GM23248 (cell line): ENCODE measurements at places on chromosomes 1 and 21. TPM values are rescaled to one million over a fixed set of nuclear protein-coding genes. Genes with fewer than 3 reads are reported as not detected.
A peak's percentile ranks its signal among the peaks of the same experiment; 100 is the strongest.

The IL10RB gene
- polyA plus RNA-seq: 52.4 and 56.8 TPM in 2 replicates

The ARPC5 gene
- polyA plus RNA-seq: 666 and 676 TPM in 2 replicates

The ELF3 gene
- polyA plus RNA-seq: not detected in 2 replicates

DNA sequence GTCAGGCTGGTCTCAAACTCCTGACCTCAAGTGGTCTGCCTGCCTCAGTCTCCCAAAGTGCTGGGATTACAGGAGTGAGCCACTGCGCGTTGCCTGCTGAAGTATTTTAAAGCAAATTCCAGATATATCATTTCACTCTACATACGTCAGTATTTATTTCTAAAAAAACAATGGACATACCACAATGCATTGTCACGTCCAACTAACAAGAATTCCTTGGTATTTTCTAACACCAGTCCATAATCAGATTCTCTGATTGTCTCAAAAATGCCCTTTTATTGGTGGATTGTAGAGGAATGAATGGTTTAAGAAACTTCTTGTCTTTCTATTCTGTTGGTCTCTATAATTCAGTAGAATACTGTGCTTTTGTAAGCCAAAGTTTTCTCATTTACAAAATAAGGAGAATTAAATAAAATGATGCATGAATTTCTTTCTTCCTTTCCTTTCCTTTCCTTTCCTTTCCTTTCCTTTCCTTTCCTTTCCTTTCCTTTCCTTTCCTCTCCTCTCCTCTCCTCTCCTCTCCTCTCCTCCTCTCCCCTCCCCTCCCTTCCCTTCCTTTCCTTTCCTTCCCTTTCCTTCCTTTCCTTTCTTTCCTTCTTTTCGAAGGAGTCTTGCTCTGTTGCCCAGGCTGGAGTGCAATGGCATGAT, 55.8 kb downstream of the VPS13D start:
- peaks cover 22% of the 10 kb centered on the region for H3K36me3 ChIP-seq
- no peaks in the 10 kb centered on the region for H3K4me1 ChIP-seq
- DNase-seq: peak; percentile 3
- H3K4me3 ChIP-seq: no peak overlapping the region
- H3K27me3 ChIP-seq: no peaks in the 10 kb centered on the region

- H3K27ac ChIP-seq: no peak overlapping the region
- no peaks in the 10 kb centered on the region for H3K36me3 ChIP-seq
- no peaks in the 10 kb centered on the region for H3K27me3 ChIP-seq
- H3K4me1 ChIP-seq: peaks cover 10% of the 10 kb centered on the region
- no peak overlapping the region for H3K4me3 ChIP-seq
Measured at GRCh38 chr1:54156201-54156600, 3.4 kb upstream of the CDCP2 start.

DNA sequence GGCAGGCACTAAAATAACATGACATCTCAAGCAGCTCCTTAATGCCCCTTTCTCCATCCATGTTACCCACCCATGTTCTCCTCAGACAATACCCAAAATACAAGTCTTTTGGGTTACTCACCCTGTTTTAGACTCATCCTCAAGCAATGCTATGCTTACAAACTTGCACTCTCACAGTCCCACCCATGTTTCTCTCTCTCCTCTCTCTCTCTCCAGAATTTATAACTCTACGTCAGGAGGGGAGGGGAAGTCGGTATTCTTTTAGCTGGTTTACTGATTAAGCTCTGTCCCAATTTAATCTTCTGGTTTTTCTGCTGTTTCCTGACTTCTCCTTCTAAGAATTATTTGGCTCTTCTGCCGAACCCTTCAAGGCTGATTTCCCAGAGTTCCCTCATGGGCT, 98.0 kb upstream of the NR5A2 start:
- DNase-seq: peak; percentile 57
- H3K36me3 ChIP-seq: no peaks in the 10 kb centered on the region
- no peaks in the 10 kb centered on the region for H3K27me3 ChIP-seq
- H3K27ac ChIP-seq: no peak overlapping the region
- H3K4me1 ChIP-seq: no peaks in the 10 kb centered on the region
- H3K4me3 ChIP-seq: no peak overlapping the region
